ENCODE measurements at places on chromosomes 4 and X. TPM values are rescaled to one million over a fixed set of nuclear protein-coding genes. Genes with fewer than 3 reads are reported as not detected.

GRCh38 chr4:17531538-17532285 lies 16.7 kb downstream of the CLRN2 start:
- no peak for DNase-seq

TLR10 gene
- 0.25 TPM for total RNA-seq

AMTN gene
- total RNA-seq = not detected

- no peak for DNase-seq
Measured at GRCh38 chr4:28835501-28835900, 1884.7 kb upstream of the PCDH7 start.

- no peak for DNase-seq
Measured at GRCh38 chr4:81505726-81506125, 34.0 kb upstream of the RASGEF1B start.

GRCh38 chr4:79904331-79904730 lies 168.7 kb downstream of the ANTXR2 start:
- no peak for DNase-seq

DNA sequence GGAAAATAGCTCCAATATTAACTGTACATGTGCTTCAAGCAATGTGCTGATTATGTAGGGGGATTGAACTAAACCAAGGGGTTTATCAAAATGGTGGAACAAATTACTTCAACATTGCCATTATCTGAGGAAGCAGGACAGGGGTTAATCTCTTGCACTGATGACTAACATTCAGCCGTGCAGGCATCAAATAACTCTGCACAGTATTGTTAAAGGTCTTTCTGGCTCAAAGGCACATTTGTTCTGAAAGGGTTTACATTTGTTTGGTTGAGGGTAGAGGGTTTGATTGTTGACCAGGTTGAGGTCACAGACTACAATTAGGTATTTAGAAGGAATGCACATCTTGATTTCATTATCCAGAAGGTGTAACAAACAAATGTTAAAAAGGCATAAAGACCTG lies 32.2 kb upstream of the CCSER1 start:
- DNase-seq = no peak

GRCh38 chr4:8290701-8290970 lies 21.1 kb downstream of the HTRA3 start:
- no peak for DNase-seq

HSFX3 gene
- total RNA-seq = not detected

HDAC6 gene
- total RNA-seq = 107 TPM

DNA sequence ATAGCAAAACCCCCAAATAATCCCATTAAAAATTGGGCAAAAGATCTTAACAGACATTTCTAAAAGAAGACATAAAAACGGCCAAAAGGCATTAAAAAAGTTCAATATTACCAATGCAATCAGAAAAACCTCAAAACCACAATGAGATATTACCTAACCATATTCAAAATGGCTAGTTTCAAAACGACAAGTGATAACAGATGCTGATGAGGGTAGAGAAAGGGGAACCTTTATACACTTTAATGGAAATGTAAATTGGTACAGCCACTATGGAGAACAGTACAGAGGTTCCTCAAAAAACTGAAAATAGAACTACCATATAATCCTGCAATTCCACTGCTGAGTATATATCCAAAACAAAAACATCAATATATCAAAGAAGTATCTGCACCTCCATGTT lies 6.2 kb downstream of the AADAT start:
- no peak for DNase-seq

SHROOM4 gene
- not detected for total RNA-seq

KIT gene
- total RNA-seq = 1.1 TPM

- DNase-seq = no peak
Measured at GRCh38 chr4:168648929-168649328, 152.1 kb downstream of the PALLD start.

MAB21L2 gene
- total RNA-seq = not detected

GAGE13 gene
- total RNA-seq = not detected

GRCh38 chr4:138051157-138051556 lies 191.0 kb downstream of the SLC7A11 start:
- DNase-seq = no peak

- peak; percentile 31 for DNase-seq
Measured at GRCh38 chrX:133415276-133416105, at the start of gene GPC4. GPC4 (minus strand) TSS chrX:133415489; CDS start chrX:133414965, 524 bp downstream.

DNA sequence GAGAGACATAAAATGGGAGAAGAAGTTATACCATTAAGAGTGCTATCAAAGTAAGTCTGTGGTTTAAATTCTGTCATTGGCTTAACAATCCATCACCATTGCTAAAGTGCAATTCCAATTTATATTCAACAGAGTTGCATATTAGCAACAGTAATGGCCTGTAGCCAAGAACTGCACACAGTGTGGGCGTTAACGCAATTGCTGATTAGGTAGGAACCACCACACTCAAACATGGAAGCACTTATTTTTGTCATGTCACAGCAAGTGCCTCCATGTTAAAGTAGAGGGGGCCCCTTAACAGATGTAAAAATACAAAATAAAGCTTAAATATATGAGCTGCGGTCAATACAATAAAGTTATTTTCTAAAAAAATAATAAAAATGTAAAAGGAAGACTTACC lies 10.8 kb downstream of the LARP7 start:
- no peak for DNase-seq

ASB11 gene
- total RNA-seq = not detected

GRCh38 chr4:36218121-36218520 lies 26.2 kb downstream of the ARAP2 start:
- DNase-seq = no peak

DNA sequence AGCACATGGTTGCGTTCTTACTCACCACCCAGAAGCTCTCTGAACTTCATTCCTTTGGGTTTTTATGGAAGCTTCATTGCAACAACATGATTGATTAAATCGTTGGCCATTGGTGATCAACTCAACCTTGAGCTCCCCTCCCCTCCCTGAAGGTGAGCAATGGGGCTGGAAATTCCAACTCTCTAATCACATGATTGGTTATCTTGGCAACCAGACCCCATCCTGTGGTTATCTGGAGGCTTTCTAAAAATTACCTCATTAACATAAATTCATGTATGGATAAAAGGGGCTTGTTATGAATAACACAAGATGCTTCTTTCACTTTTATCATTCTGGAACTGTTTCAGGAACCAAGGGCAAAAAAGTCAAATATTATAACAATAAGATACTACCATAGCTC lies 34.6 kb upstream of the NMU start:
- no peak for DNase-seq

CDKL5 gene
- total RNA-seq = 2.2 TPM

GRCh38 chrX:1453395-1453783 lies 680 bp upstream of the ASMTL start:
- DNase-seq = no peak

DNA sequence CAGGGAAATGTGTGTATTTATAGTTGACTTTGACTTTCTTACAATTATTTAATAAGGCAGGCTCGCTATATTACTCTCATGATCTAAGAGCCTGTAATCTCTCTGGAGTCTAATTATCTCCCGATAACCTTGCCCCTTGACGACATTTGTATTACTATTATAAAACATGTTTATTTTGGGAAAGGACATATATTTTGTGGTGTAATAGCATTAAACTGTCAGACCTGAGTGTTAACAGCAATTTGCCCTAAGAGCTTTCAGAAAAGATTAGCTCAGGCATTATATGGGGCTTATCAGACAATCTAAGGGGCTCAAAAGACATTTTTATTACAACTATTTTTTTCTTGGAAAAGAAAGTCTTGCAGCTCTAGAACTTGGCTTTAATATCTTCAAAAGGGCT lies 427.9 kb upstream of the SLIT2 start:
- DNase-seq = no peak

DNA sequence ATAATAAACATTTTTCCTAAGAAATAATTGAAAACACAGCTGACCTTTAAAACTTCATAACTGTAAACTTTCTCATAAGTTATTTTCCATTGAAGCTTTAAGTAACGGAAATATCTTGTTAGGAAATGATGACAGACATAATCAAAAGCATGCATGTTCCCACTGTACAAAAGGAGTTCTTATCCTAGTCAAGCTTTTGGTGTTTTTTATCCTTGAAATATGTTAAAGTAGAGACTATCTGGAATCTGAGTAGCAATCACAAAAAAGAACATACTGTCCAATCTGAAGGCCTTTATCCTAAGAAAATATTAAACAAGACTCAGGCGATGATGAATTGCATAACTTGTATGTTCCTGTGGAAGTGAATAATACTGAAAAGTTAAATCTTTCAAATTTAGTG lies 14.4 kb downstream of the GEMIN8 start:
- DNase-seq = no peak

SLC4A4 gene
- 3.1 TPM for total RNA-seq

DNA sequence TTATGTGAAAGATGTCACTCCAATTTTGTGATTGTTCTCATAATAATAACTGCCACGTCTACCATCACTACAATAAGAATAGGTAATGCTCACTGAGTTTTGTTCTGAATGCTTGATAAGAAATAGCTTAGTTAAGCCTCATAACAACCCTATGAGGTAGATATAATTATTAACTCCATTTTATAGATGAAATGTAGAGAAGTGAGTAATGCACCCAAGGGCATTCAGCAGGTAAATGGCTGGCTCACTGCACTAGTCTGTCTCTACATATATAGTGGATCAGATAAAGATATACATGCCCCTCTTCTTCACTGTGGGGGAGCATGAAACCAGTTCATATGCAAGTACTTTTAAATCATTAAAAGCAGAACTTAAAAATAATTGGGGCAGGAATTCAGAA lies 65.8 kb upstream of the SLC4A4 start:
- no peak for DNase-seq

EREG gene
- not detected for total RNA-seq

DNA sequence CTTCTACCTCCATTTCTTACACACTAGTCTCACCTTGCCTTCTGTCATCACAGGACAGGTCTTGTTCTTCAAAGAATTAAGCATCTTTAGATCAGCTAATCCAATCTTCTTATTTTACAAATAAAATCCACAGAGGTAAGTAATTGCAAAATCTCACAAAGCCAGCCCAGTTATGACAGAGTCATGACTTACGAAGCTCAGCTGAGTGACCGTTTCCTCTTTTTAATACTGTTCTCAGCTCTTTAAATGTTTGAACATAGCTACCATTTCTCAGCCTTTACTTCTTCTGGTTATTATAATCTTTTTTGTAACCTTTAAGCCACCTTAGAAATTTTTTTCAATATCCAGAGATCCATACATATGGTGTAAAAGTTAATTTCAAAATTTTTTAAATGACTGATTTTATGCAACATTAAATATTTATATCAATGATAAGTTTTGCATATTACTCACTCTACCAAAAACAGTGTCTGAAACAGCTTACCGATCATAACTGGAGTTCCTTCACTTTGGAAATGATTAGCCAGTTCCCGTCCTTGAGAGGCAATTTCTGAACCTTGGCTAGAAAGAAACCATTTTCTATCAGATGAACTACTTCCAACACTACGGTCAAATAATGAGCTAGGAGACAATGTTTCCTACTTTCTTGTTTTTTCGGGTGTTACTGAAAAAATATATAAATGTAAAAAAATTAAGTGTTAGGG lies 8.8 kb downstream of the ANKRD37 start:
- no peak for DNase-seq

POU3F4 gene
- total RNA-seq = not detected

DNA sequence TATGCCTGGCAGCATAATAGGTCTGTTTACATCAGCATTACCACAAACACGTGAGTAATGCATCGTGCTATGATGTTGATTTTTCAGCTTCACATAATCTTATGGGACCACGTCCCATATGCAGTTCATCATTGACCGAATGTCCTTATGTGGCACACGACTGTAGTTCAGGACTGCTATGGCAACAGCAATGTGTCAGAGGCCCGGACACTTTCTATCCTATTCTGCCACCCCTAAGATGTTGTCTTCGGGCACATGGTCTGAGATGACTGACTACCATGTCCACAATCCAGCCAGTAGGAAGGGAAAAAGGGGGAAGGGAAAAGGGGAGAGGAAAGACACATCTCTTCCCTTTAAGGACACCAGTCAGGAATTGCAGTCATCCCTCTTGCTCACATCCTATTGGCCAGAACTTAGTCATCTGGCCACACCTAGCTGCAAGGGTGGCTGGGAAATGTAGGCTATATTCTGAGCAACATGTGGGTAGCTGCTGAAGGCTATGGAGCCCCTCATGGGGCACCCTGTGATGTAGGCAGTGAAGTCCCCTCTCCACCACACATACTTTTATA lies 196.0 kb upstream of the RBPJ start:
- DNase-seq = no peak

- DNase-seq = no peak
Measured at GRCh38 chr4:37805091-37805490, 21.4 kb upstream of the PGM2 start.

IGSF1 gene
- not detected for total RNA-seq

ADH7 gene
- not detected for total RNA-seq

DNA sequence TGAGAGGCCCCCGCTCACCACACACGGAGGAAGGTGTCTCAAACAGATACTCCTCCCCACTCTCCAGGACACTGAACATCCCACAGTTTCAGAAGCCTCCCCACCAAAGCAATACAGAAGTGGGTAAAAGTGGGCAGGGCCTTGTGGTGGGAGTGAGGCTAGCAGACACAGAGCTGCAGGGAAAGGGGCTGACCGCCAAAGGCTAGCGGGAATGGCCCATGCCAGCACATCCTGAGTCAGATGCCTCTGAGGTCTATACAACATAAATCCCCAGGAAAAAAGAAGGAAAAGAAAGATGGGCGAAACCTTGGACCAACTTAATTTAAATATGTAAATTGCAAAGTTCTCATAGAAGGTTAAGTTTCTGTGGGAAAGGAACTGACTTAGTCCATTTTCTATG lies 21.9 kb upstream of the ARHGAP10 start:
- no peak for DNase-seq

GRCh38 chr4:73777612-73778011 lies 37.2 kb downstream of the CXCL8 start:
- DNase-seq = no peak

HMX1 gene
- total RNA-seq = not detected

DNA sequence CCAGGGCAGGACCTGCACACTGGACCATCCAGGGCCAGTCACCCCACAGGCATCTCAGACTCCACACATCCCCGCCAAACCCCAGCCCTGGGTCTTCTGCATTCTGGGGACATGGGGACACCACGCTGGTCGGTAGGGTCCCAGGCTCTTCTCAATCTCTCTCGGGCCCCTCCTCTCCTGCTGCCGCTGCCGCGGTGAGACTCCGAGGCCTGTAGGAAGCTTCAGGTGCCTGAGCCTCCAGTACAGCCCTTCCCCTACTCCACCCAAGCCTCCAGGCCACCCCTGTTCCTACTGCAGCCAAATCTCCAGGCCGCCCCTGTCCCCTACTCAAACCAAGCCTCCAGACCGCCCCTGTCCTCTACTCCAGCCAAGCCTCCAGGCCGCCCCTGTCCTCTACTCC lies 5.5 kb upstream of the ASMT start:
- no peak for DNase-seq

- no peak for DNase-seq
Measured at GRCh38 chr4:112416464-112416863, 99.5 kb downstream of the NEUROG2 start.

- no peak for DNase-seq
Measured at GRCh38 chr4:110211007-110211769, 12.8 kb upstream of the ELOVL6 start.

SLC6A14 gene
- not detected for total RNA-seq
